Eye (tissue), 1 donor: ENCODE measurements at places on chromosomes 2 and 18.

DNA sequence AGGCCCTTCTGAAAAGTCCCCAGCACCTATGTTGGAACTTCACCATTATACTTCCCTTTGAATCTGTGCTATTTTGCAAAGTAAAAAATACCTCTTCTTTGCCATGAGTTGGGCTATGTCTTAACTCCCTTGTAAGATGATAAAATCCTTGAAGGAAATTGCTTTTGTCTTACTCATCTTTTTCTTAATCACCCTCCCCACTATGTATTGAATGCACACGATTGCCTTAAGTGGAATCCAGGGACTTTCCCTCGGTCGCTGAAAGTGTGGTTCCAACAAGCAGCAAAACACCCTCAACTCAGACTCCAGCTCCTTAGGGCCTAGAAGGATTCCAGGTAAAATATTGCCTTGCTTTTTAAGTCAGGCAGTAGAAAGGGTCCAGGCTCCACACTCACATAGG is 173.2 kb upstream of the ARL4C start:
- DNase-seq = no peak

GRCh38 chr2:146952696-146953095 is 892.1 kb upstream of the ACVR2A start:
- no peak for DNase-seq

- no peak for DNase-seq
Observed at GRCh38 chr18:55269622-55270021, 310.4 kb upstream of the CCDC68 start.

GRCh38 chr18:58015065-58015780 is 28.8 kb upstream of the NEDD4L start:
- no peak for DNase-seq
